ENCODE measurements at places on chromosomes 4 and X.

- DNase-seq, result no peak
These were observed 55.3 kb downstream of the MANBA start for GRCh38 chr4:102705391-102705935.

GRCh38 chrX:17497193-17497592, 122.2 kb downstream of the NHS start:
- DNase-seq, result no peak

DNA sequence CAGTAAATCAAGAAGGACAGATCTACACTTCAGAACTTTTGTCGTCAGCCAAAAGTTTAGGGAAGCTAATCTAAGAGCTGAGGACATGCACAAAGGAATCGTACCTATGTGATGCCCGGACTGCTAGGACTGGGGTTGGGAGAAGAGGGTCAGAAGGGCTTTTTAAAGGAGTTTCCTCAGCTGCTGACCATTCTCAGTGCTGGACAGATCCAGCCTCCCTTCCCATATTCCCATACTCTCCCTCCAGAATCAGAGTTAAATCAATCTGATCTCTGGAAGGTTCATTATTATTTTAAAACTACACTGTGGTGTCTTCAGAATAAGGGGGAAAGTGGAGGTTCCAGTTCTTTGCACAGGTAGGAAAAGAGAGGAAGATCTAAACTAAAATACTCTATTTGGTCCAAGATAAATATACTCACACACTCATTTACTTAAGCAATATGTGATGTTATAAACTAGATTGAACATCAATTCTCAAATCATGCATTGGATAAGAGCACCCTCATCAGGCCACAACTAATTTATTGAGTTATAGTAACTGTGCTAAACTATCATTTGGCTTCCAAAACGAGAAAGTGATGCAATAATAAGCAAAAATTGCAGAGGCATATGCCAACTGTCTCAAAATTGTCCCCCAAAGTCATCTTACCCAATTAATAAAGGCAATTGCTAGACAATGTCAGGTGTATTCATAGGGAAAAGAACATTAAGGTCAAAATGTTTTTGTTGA, 124.7 kb downstream of the HNRNPD start:
- DNase-seq, result no peak

GRCh38 chr4:170008371-170008770, 17.8 kb downstream of the MFAP3L start:
- DNase-seq, result no peak

GRCh38 chr4:174358410-174358809, 74.7 kb downstream of the CEP44 start:
- no peak for DNase-seq

GRCh38 chr4:174036576-174036975, 246.9 kb downstream of the FBXO8 start:
- no peak for DNase-seq

DNA sequence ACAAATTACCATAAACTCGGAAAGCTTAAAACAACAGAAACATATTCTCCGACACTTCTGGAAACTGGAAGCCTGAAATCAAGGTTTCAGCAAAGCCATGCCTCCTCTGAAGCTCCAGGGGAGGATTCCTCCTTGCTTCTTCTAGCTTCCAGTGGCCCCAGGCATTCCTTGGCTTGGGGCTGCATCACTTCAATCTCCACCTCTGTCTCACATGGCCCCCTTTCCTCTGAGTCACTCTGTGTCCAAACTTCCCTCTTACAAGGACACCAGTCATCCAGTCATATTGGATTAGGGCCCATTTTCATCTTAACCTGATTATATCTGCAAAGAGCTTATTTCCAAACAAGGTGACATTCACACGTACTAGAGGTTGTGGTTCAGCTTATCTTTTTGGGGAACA, 17.3 kb downstream of the PARM1 start:
- no peak for DNase-seq

GRCh38 chr4:134540588-134540987, 339.0 kb upstream of the PABPC4L start:
- DNase-seq, result no peak

- no peak for DNase-seq
These were observed 12.7 kb downstream of the TSR2 start for GRCh38 chrX:54452920-54453319.

GRCh38 chr4:169663831-169664230, 43.5 kb downstream of the CLCN3 start:
- no peak for DNase-seq

GRCh38 chrX:68180579-68180978, 252.7 kb downstream of the OPHN1 start:
- DNase-seq, result no peak

DNA sequence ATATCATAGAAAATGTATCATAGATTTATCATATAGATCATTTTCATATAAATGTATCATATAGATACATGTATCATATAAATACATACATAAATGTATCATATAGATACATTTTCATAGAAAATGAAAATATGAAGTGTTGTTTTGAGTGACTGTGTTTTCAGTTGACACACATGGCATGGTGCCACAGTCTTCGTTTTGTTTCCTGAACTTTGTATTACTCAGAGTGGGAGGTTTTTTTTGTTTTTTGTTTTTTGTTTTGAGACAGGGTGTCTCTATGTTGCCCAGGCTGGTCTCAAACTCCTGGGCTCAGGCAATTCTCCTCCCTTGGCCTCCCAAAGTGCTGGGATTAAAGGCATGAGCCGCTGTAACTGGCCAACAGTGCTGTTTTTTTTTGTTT, 3.9 kb downstream of the RBM10 start:
- no peak for DNase-seq

DNA sequence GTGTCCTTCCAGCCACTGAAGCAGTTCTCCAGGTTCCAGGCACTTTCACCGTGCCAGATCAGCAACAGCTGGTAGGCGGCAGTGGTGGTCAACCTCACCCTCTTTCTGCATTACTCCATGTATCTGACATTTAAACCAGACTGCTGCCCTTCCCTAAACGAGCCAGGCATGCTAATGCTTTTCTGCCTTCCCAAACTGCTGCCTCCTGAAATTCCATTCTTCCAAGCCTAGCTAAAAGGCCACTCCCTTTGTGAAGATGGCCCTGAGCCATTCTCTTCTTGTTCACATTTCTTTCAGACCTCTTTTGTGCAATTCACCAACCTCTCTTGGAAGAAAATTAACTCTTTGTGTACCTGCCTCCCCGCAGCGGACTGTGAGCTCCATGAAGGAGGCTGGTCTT, 73.7 kb downstream of the CHST7 start:
- DNase-seq, result no peak

- DNase-seq, result no peak
These were observed 956 bp downstream of the TMEM154 start for GRCh38 chr4:152678841-152679240.

DNA sequence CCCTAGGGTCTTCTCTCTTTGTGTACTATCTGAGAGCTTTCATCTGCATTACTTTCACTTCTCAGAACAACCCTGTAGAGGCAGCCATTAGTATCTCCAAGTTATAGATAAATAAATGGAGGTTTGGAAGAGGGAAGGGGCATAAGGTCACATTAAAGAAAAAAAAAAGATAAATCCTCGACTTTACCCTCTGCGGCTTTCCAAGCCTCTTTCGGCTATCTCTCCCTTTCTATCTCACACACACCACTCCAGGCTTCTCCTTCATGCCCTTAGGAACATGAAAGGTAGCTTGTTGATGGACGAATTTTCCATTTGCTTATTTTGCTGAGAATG, 660 bp upstream of the ARHGEF9 start:
- DNase-seq, result no peak

- DNase-seq, result no peak
These were observed 35.7 kb upstream of the NKX3-2 start for GRCh38 chr4:13580036-13580435.

DNA sequence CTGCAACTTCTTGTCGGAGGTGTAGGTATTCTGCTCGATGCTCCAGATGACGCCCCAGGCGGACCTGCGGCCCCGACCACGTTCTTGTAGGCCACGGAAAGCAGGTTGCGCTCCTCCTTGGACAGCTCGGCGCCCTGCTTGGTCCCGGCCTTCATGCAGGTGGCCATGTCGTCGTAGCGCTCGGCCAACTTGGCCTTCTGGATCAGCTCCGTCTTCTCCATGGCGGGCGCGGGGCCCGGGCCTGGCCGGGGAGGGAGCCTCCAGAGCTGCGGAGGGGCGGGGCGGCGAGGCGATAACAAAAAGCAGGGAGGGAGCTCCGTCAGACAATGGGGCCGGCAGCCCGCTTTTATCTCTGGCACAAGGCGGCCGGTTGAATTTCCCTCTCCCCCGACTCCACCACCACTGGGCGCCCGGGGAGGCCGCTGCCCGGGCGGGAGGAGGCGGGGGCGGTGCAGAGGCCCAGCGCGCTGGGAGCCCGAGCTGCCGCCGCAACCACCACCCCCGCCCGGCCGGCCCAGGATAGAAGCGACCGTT, 28.3 kb upstream of the DRP2 start:
- no peak for DNase-seq

DNA sequence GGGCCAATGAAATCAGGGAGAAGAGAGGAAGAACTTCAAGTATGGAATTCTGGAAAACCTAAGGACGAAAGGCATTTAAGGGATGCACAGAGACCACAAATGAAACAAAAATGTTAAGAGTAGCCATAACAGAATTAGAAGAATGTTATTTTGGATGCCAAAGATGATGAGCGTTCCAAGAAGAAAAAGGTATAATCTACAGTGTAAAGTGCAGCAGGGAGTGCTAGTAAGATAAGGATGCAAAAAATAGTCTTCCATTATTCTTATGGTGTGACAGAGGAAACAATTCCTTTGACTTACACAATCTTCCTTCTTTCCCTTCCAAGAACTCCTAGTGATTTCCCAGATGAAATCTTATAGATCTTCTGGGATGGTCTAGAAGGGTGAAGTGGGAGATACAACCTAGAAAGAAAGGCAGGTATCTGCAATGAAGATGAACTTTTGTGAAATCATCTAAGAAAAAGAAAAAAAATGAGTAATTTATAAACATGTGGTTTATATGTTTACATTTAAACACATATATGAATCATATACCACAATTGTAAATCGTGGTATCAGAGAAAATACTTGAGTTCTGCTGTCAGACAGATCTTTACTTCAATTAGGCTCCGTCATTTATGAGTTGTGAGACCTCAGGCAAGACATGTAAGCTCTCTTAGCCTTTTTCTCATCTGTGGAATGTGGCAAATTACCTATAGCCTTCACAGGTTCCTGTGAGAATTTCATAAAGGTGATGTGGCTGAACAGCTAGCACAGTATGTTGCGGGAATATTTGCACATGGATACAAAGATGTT, 8.1 kb downstream of the MORF4L2 start:
- DNase-seq, result no peak

- DNase-seq, result no peak
These were observed 17.4 kb downstream of the CETN2 start for GRCh38 chrX:152813206-152813605.

DNA sequence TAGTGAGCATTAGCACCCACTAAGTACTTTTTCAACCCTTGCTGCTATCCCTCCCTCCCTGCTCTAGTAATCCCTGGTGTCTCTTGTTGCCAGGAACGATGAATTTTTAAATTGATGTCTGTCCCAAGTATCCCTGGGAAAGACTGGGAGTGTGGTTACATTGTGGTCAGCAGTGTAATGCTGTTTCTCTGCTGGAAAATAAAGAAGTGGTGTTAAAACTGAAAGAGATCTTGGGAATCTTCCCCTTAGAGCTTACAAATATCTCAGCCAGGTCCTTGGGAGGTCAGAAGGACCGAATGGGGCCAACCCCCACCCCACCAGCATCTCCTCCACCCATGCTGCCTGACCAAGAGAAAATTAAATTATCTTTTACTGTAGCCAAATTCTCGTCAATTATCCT, 174.5 kb upstream of the MXRA5 start:
- DNase-seq, result no peak

GRCh38 chrX:107716118-107716684, 59.4 kb downstream of the TSC22D3 start:
- no peak for DNase-seq

DNA sequence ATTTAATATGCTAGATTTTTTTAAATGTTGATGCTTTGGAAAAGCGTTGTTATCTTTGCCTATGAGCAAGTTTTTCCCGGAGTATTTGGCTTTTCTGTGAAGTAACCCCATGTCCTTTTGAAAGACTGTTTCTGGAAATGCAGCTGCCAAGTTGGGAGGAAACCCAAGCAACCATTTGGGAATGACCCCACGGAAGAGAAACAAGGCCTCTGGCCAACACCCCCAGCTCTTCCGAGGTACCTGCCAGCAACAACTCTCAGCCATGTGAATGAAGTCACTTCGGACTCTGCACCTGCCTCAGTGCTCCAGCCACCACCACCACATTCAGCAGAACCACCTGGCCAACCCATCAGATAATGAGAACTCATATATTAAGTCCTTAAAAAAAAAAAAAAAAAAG, 36.2 kb upstream of the DHRSX start:
- DNase-seq, result no peak

DNA sequence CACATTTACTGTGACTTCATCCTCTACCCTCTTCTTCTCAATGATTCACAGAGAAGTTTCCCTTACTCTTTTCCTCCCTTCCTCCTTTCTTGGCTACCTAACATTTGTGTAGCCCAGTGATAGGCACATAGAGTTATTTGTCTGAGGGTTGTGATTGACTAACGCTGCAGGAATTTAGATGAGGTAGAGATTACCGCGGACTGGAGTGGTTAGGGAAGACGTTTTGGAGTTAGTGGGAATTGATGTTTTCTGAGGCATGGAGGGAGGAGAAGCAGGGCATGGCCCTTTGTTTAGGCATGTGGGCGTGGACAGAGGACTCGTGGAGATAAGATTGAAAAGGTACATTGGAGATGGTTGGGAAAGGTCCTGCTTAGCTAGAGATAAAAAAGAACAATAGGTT, 246.7 kb downstream of the GPAT3 start:
- no peak for DNase-seq

- no peak for DNase-seq
These were observed 717.6 kb upstream of the HS3ST1 start for GRCh38 chr4:12146339-12146738.

DNA sequence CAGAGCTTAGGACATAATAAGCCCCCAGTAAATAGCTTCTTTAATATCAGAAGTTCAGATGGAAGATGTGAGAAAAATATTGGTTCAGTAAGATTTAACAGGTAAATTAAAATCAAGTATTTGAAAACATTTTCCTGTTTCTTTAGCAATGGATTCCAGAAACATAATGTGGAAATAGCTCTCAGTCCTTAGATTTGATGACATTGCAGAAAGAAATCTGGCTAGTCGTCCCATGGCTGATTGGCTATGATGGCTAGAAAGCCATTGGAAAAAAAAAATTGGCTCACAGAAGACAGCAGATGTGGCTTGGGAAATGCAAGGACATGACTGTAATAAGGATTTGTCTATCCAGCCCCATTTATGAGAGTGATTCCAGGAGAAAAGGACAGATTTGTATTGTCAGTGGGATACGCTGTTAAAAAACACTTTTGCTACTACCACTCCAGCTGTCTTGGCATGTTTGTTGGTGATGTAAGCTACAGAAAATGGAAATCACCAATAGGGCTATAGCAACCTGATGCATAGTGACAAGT, 78.3 kb downstream of the AR start:
- DNase-seq, result no peak

- no peak for DNase-seq
These were observed 1.0 kb downstream of the ACSL1 start for GRCh38 chr4:184824776-184825084.

GRCh38 chr4:40811956-40812355, 62.2 kb downstream of the NSUN7 start:
- no peak for DNase-seq

Data from CD4-positive, alpha-beta T cell treated with Interleukin-6 at 100 ng/mL for 8 hours (primary cell).